ENCODE measurements at places on chromosomes 2 and 18.

DNA sequence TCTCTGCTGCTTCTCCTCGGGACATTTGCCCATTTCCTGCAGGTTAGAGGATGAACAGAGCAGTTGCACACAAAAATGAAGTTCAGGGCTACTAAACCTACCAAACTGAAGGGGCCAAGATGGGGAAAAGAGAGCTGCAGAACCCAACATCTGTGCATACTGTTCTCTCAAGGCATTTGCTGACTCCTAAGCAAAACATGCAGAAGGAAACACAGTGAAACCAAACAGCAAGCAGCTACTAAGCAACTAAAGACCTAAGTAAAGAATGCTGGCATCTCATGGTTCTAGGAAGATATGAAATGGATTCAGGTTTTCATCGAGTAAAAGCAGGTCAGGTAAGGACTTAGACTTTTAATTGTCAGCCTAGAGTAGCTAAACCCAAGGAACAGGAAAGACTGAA is 111.9 kb upstream of the SYT4 start:
- no peak for DNase-seq

DNA sequence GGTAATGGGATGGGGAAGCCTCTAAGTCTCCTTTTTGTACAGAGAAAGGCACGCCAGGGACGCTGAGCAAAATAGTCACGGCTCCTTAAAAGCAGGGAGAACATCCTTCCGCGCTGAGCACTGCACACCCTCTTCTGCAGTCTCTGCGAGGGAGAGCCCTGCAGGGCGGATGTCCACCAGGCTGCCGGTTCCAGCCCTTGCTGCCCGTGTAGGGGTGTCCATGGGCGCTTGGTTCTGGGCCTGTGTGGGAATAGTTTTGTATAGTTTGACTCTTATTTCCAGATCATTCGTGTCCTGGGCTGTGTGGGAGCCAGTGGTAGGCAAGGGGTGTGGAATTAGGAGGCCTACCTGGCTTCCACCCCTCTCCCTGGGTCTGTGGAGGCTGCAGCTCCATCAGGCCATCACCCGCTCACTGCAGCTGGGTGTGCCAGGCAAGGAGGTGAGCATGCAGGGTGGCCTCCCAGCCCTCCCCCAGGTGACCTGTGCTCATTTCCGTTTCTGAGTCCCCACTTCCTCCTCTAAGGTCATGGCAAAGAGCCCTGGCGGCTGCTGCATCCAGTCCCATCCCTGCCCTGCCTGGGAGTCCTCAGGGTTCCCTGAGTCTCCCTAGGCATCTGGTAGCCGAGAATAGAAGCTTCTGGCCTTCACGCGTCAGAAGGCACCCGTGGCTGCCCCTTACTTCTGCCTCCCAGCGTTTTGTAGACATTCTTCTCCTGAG is 202.6 kb downstream of the LDLRAD4 start:
- DNase-seq, result no peak

- no peak for DNase-seq
These were observed 9.2 kb upstream of the KYNU start for GRCh38 chr2:142868229-142868762.

GRCh38 chr2:75099521-75099922 is 99.8 kb downstream of the TACR1 start:
- DNase-seq, result no peak

DNA sequence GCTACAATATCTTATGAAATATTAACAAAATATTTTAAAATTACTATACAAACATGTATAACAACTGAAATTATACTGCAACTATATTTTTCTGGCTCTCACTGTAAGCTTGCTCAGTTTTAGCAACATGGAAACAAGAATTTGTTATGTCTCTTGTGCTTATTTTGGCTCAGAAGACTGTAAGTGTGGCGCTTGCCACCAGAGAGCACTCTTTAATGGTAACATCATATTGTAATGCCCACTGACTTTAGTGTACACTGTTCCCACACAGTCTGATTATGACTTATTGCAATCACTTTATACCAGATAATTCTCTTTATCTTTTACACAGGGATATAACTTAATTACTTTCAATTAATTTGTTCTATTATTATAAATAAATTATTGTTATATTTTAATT is 1500.6 kb upstream of the TMEFF2 start:
- no peak for DNase-seq

GRCh38 chr2:214322662-214323061 is 88.2 kb upstream of the VWC2L start:
- DNase-seq, result no peak

GRCh38 chr18:24536326-24536725 is 75.9 kb downstream of the HRH4 start:
- DNase-seq, result no peak

DNA sequence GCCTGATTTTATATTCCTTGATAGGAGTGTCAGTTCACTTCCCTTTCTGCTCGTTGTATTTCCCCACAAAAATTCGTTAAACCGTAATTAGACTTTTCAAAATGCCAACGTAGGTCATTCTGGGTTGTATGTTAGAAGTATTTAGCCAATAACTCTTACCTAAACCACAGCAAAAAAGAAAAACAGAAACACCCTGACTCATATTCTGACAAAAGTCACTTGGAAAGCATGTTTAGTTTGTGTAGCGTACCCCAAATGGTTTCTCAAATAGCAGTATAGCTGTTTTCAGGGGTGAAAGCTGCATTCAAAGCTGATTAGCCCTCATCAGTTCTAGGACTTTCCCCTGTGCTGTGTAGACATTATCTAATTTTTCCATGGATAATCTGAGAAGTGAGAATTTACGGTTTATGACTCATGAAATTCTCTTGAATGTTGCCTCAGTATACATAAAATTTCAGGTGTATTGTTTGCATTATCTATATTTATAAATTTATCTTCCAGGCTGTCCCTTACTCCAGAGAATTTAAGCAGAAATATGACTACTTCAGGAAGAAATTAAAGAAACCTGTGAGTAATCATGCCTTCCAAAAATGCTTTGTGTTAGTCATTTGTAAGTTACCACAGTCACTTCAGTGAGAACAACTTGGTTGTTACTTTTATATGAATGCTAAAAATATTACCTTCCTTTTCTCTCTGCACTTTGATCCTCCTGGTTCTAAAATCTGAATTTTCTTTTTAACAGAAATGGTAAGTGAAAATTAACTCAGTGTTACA is 264.9 kb downstream of the ALPK2 start:
- no peak for DNase-seq

- DNase-seq, result no peak
These were observed 86.7 kb downstream of the GALNT14 start for GRCh38 chr2:31051258-31052140.

DNA sequence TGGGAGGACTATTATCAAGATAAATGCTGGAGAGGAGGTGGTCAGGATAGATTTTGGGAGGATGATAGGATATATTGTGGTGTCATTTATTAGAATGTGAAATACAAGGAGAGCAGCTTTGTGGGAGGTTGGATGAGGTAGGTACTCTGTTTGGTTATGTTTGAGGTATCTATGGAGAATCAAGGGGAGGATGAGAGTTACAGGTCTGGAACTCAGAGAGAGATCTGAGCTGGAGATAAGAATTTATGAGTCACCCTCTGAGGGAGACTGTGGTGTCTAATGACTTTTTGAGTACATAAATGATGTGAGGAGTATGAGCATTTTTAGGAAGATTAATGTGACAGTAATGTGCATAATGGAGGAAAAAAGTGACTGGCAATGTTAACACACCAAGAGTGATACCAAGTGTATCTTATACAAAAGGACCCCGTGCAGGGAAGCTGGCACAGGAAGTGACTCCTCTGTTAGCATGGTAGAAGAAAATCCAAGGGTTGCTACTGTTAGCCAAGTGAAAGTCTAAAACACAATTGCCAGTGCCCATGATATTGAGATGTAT is 48.2 kb downstream of the CRIM1 start:
- no peak for DNase-seq

DNA sequence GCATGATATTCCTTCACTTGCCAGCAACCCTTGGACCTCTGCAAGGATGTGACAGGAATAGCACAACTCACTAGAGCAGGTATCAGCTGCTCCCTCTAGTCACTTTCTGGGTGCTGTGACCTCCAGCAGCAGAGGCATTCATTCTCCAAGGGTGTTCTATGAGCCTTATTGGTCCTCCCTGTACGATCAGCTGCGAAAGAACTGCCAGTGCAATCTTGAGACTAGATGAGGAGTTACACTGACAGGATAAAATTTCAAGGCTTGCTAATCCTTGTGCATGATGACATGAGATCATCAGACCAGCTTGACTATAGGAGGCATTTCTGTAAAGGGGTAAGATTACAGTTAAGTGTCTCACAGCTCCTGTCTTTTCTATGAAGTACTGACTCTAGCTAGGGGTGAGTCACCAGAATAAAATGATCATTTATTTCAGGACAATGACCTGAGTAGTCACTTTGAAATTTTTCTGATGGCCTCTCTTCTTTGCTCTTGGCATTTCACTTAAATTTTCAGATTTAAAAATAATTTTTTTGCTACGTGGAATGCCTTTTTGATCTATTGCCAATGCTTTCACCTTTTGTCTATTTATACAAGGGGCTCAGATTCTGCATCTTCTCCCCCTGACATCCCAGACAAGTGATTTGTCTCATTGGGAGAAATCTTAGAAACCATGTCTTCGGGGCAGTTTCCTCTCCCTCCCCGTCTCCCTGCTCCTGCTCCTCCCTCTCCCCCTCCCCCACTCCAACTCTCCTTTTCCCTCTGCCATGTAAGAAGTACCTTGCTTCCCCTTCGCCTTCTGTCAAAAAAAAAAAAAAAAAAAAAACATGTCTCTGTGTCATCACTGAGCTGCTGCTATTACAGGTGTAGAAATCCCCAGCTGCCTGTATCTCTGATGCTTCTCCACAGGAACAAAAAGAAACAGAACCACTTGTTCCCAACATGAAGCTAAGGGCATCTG is 49.2 kb upstream of the FRZB start:
- DNase-seq, result no peak

DNA sequence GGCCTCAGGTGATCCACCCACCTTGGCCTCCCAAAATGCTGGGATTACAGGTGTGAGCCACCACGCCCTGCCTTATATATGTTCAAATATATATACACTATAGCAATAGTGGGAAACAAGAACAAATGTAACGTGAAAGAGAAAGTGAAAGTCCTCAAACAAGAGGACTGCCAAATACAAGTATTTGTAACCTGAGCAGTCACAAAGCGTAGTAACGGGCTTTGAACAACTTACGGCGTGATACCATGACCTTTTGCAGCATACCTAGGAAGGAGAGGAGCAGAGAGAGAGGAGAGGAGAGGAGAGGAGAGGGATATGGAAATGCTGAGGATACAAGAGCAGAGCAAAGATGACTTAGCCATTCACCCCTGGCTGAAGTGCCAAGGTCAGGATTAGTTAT is 113.8 kb upstream of the RGPD4 start:
- DNase-seq, result no peak

DNA sequence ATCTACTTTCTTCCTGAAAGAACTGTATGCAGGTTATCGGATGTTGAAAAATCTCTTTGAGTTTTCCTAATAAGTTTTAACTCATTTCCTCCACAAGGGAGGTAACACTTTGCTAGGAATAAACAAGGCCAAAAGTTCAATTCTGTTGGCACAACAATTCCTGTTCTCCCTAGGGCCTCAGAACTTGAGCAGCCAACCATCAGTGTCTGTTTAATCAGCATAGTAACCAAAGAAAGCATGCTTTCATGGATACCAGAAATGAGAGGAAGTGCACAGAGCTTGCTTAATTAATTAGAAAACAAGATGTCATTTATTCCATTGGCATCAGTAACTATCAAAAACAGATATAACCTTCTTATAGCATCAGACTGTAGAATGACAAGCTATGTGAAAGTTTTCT is 503.2 kb upstream of the CNTNAP5 start:
- no peak for DNase-seq

DNA sequence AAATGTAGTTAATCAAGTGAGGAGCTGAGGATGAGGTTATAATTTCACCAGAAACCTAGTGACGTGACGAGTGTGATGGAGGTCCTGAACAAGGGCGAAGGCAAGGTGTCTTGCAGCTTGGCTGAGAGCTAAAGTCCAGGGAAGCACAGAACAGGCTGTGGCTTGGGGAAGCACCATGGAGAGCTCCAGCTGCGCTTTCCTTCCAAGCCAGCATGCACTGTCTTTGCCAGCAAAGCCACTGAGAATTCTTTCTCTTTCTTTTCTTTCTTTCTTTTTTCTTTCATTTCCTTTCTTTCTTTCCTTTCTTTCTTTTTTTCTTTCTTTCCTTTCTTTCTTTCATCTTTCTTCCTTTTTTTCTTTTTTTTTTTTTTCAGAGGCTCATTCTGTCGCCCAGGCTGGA is 239.3 kb downstream of the FBXO15 start:
- DNase-seq, result no peak

DNA sequence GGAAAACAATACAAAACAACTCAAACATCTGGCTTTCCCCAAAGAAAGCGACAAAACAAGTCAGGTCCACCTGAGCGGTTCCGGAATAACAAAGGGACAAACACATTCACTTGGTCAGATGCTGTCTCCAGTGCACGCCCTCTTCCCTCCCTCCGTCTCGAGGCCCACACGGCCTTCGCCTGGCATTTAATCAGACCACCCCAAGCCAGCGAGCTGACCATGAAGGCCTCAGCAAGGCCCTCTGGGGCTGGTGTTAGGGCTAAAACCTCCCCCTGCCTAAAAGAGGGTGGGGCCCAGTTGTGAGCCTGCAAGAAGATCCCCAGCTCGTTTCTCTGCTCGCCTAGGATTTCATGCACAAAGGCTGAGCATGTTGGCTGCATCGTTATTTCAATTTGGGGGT is 180.3 kb downstream of the EIPR1 start:
- no peak for DNase-seq

- no peak for DNase-seq
These were observed 1.3 kb downstream of the GAL3ST2 start for GRCh38 chr2:241777686-241778627.

- no peak for DNase-seq
These were observed 3.2 kb upstream of the AAK1 start for GRCh38 chr2:69646714-69647113.

DNA sequence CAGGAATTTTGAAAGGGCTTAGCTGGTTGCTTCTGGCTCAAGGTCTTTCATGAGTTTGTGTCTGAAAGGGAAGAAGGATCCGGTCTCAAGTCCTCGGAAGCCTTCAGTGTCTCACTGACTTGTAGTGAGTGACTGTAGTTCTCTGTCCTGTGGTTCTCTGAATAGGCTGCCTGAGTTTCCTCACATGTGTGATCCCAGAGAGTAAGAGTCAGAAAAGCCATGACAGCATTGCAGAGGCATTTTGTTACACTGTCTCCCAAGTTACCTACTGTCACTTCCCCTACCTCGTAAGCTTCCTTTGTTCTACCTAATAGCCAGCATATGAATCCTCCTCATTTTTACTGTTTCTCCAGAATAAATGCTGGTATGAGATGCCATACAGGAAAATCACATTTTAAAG is 709.1 kb upstream of the CHAC2 start:
- no peak for DNase-seq

- no peak for DNase-seq
These were observed 280.8 kb downstream of the SETBP1 start for GRCh38 chr18:44961288-44961995.

Data from stimulated activated CD8-positive, alpha-beta memory T cell treated with anti-CD3 and anti-CD28 coated beads, Interleukin-4, amount 100 ng/mL, for 4 hours (primary cell).